ENCODE measurements at places on chromosomes 5 and 9. TPM values are rescaled to one million over a fixed set of nuclear protein-coding genes. Genes with fewer than 3 reads are reported as not detected.

ZBED3 gene
- polyA plus RNA-seq: 8.9 TPM

DNA sequence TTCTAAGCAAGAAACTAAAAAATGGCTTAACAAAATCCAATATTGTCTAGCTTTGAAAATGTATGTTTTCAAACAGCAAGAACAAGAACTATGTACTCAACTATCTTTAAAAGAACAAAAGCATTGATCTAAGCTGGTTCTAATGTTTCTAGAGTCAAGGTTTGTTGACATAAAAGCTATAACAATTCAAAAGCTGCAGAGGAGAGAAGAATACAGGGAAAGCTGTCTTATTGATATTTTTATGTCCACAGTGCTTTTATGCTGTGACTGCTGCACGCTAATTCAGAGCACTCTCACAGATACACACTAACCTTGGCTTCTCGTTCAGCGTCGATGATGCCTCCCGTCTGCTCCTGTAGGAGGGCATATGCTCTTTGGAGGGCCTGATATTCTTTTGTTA lies 129.5 kb upstream of the DPYSL3 start:
- DNase-seq: no peak

DNA sequence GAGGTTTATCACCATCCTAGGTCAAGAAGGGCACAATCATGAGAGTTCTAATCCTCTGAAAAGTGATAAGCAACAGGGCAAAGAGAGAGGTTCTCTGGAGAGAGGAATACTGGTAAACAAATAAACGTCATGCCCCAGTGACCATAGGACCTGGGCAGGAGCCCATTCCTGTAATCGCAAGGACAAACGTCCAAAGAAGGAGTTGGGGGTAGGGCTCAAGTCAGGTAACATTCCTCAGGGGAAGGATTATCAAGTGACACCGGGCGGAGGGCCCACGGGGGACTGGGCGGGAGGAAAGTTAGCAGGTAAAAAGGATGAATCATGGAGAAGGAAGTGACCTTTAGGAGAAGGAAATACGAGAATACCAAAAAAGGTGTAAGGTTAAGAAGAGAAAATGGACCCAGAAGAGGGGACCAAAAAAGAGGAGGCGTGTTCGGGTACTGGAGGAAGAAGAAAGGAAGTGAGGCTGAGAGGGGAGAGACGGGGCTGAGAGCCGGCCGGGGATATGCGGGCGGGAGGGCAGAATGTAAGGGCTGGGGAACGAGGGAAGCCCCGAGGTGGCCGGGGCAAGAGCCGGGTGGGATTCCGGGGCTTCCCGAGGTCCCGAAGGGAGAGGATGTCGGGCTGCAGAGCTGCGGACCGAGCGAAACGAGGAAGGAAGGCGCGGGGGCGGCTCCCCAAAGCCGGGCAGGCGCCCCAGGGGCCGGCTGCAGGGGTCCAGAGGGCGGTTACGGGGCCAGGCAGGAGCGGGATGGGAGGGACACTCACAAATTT lies 583 bp downstream of the DIAPH1 start:
- peak; percentile 81 for DNase-seq

- no peak for DNase-seq
Observed at GRCh38 chr9:3045153-3045552, 201.3 kb upstream of the PUM3 start.

GRCh38 chr5:176721509-176721908 lies 74.2 kb downstream of the TSPAN17 start:
- no peak for DNase-seq

GRCh38 chr5:58106754-58107410 lies 353.0 kb downstream of the PLK2 start:
- DNase-seq: no peak

All from kidney (tissue), 22 donors.